ENCODE measurements at places on chromosomes 4 and X.

GRCh38 chr4:185335579-185335978, 60.1 kb downstream of the LRP2BP start:
- peak; percentile 12 for DNase-seq

DNA sequence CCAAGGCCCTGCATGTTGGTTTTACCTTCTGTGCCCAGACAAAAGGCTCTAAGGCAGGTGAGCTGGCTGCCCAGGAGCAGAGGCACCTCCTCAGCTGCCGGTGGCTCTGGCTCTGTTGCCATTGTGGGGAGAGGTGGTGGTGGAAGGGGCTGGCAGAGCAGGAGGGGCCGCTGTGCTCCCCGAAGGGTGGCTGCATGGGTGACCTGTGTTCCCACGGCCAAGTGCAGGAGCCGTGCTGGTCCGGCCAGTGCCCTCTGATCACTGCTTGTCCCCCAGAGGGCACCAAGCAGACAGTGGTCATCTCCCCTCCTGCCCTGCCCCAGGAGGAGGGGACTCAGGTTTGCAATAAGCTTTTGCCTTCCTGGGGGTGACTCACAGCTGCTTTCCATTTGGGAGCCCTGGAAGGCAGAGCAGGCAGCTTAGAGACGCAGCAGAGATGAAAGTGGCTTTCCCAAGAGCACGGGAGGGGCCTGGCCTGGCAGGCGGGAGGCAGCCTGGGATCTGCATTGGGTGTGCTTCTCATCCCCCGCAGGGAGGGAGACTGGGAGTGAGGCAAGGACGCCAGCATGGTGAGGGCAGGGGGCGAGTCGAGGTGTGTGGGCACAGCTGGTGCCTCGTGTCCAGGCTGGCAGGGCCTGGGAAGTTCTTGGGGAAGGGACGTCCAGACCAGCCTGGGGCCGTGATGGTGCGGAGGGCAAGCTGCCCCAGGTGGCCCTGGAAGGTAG, 28.7 kb downstream of the DOK7 start:
- DNase-seq = peak; percentile 45

- DNase-seq = no peak
These were observed 135.3 kb downstream of the ZNF518B start for GRCh38 chr4:10321931-10322330.

DNA sequence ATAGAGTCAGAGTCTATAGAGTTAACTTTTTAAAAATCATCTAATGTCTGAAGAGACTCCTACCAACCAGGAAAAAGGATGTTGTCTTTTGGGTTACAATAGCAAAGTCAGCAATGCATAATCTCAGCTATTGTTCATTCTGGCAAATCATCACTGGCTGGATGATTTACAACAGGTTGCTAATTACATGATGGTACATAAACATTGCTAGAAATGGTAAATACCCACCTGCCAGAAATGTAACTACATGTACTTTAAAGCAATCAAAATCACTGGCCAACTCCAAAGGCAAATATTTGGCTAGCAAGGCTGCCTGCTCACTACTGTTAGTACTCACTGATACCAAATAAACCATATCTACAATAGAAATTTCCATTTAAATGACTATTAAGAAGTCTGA, 91.1 kb downstream of the PPP3CA start:
- DNase-seq = no peak

GRCh38 chrX:132948648-132949260, 9.7 kb downstream of the HS6ST2 start:
- DNase-seq = peak; percentile 16

DNA sequence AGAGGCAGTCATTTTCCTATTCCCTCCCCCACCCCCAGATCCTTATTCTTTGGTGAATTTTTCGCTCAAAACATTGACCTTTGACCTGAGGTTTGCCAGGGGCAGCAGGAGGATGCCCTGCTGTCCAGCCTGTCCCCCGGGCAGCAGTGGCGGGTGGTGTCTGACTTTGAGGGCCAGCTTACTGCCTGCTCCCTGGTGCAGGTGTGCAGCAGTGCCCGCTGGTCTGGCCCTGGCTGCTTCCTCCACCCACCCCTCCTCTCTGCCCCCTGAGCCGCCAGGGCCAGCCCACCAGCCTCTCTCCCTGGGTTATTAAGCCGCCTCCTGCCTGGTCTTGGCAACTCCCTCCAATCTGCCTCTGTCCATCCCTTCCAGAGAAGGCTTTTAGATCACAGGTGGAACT, 40.8 kb upstream of the GRPEL1 start:
- DNase-seq = no peak

GRCh38 chr4:130563185-130563888, 1467.4 kb downstream of the C4orf33 start:
- peak; percentile 76 for DNase-seq

DNA sequence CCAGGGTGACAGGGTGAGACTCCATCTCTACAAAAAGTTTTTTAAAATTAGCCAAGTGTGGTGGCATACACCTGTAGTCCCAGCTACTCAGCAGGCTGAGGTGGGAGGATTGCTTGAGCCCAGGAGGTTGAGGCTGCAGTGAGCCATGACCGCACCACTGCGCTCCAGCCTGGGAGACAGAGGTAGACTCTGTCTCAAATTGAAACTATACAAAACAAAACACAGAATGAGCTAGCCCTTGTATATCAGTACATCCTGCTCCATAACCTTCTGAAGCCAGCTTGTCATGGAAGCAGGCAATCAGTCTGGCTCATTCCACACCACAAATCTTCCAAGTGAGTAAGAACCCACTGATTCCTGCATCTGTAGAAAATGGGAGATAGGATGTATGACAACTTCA, 49.0 kb downstream of the CD99L2 start:
- DNase-seq = no peak

GRCh38 chrX:64580605-64581004, 185.4 kb upstream of the MTMR8 start:
- no peak for DNase-seq

GRCh38 chrX:148354916-148355315, 145.5 kb upstream of the AFF2 start:
- DNase-seq = no peak

DNA sequence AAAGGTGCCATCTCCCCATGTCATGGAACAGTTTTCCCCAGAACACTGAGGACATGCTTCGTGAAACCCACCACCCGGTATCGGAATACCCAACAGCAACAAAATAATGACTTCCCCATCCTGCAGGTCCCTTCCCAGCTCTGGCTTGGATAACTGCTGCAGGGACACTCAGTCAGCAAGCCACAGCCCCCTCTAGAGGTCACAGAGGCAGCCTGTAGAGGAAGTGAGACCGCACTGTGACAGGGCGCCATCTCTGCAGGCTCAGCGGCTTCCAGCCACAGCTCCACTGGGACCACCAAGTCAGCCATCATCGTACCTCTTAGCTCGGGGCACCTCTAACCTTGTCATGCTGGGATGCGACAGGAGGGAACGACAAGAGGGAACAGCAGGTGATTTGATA, 315.9 kb downstream of the LDB2 start:
- DNase-seq = no peak

GRCh38 chrX:131752493-131753198, 208.8 kb downstream of the OR13H1 start:
- DNase-seq = no peak

GRCh38 chrX:109871121-109871888, 131.6 kb upstream of the TMEM164 start:
- no peak for DNase-seq

DNA sequence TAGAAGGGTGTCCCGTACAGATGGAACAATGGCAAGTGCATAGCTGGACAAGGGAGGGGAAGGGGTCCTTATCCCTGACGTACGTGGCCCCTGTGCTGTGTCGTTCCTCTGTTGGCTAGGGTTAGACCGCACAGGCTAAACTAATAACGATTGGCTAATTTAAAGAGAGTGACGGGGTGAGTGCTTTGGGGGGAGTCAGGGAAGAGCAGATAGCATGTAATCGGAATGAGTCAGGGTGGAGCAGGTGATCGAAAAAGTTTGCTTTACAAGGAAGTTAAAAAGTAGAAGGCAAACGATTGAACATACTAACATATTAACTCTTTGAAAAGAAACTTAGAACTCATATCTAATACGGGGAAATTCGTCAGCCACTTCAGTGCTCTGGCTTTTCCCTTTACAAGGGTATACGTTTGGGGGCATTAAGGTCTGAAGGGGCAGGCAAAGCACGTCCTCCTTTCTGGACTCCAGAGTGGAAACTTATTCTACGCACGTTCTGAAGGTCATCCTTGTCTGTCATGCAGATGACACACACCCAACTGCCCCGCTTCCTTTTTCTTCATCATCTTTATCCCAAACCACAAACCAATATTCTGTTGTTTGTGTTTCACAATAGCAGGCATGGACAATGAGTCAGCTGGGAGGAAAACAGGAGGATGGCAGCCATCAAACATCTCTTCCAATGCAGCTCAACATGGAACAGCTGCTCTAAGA, 10.2 kb upstream of the CRLF2 start:
- DNase-seq = peak; percentile 21

- no peak for DNase-seq
These were observed 295.8 kb upstream of the SLC7A11 start for GRCh38 chr4:138537731-138538490.

- no peak for DNase-seq
These were observed 8.5 kb downstream of the PPP1R3F start for GRCh38 chrX:49278081-49278480.

DNA sequence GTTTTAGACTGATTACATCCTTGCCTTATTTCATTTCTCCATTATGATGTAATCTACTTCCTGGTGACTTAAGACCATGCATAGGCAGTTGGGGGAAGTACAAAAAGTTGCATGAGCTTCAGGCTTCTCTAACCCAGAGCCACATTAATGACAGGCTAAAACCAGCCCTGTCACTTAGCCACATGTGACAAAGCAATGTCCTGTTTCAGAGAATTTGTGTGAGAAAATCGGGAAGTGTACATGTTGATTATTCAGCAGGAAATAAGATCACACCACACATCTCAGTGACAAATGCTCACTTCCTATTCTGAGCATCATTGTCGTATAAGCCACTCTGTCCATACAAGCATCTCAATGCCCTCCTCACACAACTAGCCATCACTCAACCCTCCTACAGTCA, 98.5 kb upstream of the MAGEB16 start:
- no peak for DNase-seq

- DNase-seq = no peak
These were observed 211.5 kb upstream of the MID1 start for GRCh38 chrX:10831716-10832502.

DNA sequence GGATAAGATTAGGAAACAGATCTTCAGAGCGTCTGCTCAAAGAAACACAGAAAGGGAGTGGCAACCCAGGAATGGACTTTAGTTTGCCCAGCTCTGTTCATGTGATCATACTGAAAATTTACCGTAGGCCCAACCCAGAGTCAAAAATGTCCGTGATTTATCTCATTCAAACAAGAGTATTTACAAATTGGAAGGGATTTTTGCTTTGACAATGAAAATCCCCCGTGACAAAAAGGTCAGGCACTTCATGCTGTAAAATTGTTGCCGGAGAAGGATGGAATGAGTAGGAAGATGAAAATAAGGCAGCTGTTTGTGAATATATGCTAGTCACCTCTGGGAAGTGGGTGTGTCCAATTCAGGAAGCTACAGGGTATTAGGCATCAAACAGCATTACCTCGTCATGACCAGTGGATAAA, 1.2 kb downstream of the SULT1B1 start:
- peak; percentile 29 for DNase-seq

DNA sequence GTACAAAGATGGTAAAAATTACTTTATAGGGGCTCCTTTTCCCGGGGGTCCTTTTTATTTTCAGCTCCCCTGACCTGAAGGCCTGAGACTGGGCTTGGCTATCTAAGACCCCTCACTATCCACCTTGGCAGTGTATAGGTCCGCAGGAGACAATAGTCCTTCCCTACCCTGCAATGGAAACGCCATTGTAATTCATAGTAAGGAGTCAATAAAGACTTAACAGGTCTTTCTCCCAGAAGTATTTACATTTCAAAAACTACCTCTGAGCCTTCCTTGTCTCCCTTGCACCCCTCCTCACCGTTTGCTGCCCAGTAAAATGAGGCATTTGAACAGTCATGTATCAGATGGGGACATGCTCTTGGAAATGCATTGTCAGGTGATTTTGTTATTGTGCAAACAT, 401.2 kb upstream of the CNKSR2 start:
- no peak for DNase-seq

DNA sequence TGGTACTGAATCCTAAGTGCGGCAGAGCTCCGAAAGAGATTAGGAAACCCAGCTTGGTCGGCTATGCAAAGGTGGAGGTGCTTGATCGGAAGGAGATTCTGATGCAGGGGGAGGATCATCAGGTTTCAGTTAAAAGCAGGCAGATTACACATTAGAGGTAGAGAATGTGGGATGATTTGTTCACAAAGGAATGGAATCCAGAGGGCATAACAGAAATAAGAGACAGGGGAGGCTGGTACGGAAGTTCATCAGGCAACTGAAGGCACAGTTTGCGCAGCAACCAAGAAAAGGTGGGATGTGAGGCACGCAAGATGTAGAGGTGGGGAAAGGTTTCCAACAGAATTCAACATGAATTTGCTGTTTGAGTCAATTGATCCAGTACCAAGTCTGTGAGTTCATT, 424 bp upstream of the ZNF330 start:
- DNase-seq = no peak

DNA sequence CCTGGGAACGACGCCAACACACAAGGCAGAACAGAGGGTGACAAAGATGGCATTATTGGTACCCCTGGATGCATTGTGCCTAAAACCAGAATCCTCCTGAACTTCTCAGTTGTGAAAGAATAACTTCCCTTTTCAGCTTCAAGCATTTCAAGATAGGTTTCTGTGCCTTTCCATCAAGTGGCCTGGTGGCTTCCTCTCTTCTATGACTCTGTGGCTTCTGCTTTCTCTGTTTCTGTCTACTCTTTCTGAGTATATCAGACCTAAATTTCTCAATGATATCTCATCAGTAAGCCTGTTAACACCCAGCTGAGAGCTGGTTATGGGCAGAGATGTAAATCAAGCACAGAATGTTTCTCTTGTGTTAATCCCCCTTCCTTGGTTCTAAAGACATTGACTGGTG, 21.4 kb upstream of the FAM9B start:
- no peak for DNase-seq

GRCh38 chr4:159308566-159309340, 205.9 kb downstream of the RAPGEF2 start:
- peak; percentile 46 for DNase-seq

Data from epithelial cell of esophagus (primary cell).